ENCODE measurements at places on chromosomes 4 and X. TPM values are rescaled to one million over a fixed set of nuclear protein-coding genes. Genes with fewer than 3 reads are reported as not detected.

MGAT4D gene
- not detected for total RNA-seq

PARM1 gene
- total RNA-seq, result 28.7 TPM

CCDC120 gene
- total RNA-seq, result 13.8 TPM

IL13RA2 gene
- total RNA-seq, result not detected

CTAG1A gene
- total RNA-seq, result not detected

VCX3B gene
- not detected for total RNA-seq

KIAA1210 gene
- total RNA-seq, result not detected

RPL39 gene
- 592 TPM for total RNA-seq

NPNT gene
- 29.1 TPM for total RNA-seq

SCML2 gene
- 2.3 TPM for total RNA-seq
